Activated CD8-positive, alpha-beta memory T cell treated with anti-CD3 and anti-CD28 coated beads for 1 hour (primary cell): ENCODE measurements at places on chromosomes 1 and 21.

DNA sequence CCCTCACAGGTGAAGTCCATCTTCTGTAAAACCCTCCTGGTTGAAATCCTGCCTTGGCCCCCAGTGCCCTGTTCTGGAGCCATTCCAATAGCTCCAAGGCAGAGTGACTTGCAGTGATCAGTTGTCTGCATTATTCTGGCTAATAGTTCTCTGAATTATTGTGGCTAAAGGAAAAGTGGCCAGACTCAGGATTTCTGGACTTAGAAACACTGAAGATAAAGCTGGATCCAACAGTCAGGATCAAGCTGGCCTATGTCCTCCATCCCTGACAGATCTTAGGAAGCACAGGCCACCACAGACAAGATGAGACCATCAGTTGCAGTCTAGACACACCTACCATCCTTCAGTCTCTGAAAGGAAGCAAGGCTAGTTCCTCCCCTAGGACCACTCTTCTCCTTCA is 801 bp upstream of the C2CD4D start:
- no peak for DNase-seq

- DNase-seq: no peak
Observed at GRCh38 chr1:43493661-43494450, 36.8 kb upstream of the PTPRF start.

GRCh38 chr1:204530932-204531331 is 14.7 kb downstream of the MDM4 start:
- DNase-seq: no peak

DNA sequence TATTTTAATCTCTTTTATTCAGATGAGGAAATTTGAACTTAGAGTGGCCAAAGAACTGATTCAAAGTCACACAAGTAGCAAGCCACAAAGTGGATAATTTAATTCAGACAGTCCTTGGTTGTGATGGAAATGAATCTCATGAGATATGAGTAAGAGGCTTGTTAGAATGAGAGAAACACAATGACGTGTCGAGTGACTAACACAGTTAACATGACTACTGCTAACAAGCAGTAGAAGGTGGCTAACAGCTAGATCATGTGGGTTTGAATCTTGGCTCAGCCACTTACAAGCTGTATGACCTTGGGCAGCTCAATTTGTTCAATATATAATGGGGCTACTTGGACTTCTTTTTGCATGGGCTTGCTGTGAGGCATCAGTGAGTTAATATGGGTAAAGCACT is 104.5 kb upstream of the LMO4 start:
- no peak for DNase-seq

GRCh38 chr1:154855186-154855851 is 14.8 kb downstream of the KCNN3 start:
- no peak for DNase-seq

DNA sequence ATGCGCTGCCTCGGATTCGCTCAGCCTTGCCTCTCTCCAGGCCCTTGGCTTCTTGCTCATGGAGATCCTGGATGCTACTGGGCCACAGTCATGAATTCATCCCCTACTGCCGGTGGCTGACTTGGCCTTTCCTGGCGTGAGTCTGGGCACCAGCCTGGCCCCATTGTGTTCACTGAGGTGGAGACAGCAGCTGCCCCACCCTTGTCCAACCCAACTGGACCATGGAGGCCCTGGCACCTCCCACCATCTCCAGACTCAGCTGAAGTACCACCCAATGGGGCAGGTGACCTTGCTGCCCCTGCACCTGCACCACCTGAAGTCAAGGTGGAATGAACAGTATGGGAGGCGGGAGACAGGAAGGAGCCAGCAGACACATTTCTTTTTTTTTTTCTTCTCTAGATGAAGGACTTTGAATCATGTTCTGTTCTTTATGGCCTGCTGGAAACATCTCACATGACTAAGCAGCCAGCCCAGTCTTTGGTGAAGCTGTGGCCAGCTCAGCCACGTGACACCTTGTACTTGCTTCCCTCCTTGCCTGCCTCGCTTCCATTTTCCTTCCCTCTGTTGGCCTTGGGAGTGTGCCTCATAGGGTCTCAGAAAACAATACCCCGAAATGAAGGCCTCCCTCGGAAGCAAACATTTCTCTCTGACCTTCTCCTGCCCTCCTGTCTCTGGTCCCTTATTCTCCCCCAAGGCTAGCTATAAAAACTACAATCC is 3.8 kb upstream of the SLC30A2 start:
- no peak for DNase-seq

DNA sequence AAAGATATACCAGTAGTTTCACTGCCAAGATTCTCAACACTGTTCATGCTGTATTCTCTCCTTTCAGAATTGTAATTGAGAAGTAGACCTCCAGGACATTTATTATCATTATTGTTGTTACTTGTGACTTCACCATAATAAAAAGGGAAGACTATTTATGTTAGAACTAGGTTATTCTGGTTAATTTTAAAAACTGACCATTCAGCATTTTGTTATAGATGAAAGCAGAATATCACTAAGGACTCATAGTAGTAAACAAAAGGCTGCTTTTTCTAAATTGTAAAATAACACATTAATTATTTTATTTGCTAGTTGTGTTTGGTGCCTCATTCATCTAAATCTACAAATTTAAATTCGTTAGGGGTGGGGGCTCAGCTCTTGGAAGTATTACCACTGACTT is 210.4 kb downstream of the PATJ start:
- DNase-seq: no peak

GRCh38 chr1:233704898-233705723 is 91.2 kb downstream of the KCNK1 start:
- no peak for DNase-seq

- DNase-seq: no peak
Observed at GRCh38 chr1:109504974-109505373, 4.6 kb downstream of the AMIGO1 start.

DNA sequence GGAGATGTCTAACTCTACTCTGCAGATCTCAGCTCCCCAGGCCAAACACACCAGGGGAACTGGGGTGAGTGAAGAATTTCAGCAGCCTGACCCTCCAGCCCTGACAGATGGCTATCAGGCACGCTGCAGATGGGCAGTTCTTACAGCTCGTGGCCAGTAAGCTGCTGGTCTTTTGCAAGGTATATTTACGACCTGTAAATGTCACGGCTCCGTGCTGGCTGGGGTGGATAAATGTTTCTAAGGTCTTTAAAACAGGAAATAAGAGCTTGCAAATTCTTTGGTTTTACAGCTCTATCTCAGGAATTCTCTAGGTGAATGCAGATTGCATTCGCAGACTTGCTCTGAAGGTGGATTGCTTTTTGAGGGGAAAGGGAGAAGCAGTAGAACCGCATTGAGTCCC is 10.1 kb downstream of the DOP1B start:
- DNase-seq: no peak

DNA sequence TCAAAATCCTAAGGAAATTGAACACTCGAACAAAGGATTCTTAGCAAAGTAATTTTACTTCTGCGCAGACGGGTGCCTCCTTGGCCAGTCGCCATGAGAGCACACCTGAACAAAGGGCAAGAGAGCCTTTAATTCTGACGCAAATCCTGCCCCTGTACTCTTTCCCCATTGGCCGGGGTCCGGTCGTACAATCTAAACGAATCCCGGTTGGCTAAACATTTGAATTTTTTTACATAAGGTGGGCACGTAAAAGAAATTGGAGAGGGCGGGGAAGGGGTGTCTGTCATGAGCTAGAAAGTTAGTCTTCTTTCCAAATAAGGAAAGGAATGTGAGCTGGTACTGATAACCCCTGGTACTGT is 8.2 kb upstream of the IL22RA1 start:
- no peak for DNase-seq
